ENCODE measurements at places on chromosomes 1 and 21.
A peak's percentile ranks its signal among the peaks of the same experiment; 100 is the strongest.

- DNase-seq, result peak; percentile 79
Observed at GRCh38 chr1:101236516-101237228, at the start of gene S1PR1. Gene S1PR1, plus strand, starts transcription at chr1:101237019. Its CDS starts 1,966 bp downstream, at chr1:101238985.

GRCh38 chr21:17709266-17709611 lies 96.5 kb upstream of the BTG3 start:
- DNase-seq, result no peak

DNA sequence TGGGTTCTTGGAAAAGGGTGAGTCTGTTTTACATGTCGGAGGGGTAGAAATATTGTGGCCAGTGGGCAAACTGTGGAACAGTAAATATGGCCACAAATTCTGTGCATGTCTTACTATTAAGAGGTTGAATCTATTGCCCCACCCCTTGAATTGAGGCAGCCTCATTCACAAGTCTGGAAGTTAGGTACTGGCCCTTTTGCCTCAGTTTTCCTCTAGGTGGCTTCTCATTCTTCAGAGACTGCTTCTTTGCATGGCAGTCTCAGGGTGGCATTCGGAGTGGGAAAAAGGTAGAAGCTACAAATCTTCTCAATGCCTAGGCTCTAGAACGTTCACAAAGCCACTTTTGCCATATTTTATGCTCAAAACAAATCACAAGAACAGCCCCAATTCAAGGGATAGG lies 57.2 kb downstream of the SLC9C2 start:
- DNase-seq, result no peak

- no peak for DNase-seq
Observed at GRCh38 chr1:175000697-175001187, 995 bp downstream of the CACYBP start.

DNA sequence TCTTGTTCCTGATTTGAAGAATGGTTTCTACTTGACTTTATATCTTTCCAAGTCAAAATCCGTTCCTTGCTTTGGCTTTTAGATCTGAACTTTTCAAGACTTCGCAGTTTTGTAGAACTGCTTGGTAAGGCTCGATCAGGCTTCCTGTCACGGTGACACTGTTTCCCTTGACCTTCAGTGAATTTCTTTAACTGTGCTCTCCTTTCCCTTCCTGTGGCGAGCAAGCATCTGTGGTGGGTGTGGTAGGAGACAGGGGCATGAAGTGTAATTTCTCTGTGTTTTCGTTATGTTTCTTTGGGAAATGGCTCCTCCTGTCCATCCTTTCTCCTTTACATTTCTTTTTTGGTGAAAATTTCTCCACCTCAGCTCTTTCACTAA lies 10.4 kb downstream of the STYXL2 start:
- DNase-seq, result no peak

DNA sequence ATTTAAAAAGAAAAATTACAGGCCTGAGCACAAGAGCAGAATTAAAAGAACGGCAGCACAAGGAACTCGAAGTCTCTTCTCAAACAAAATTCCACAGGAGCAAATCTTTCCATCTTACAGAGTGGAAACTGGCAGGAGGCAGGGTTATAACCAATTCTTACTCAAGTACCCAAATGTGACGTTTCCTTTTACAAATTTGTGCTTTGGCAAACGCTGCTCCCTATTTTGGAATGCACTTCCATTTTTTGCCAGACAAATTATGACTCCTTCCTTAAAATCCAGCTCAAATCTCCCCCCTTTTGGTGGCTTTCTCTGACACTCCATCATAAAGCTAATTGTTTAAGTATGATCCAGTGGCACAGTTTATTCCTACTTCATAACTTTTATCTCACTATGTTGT lies 7.8 kb downstream of the ERI3 start:
- DNase-seq, result no peak

GRCh38 chr1:42922687-42923366 lies 35.8 kb downstream of the SLC2A1 start:
- no peak for DNase-seq
